NCI-H2171 treated with DMSO at 0.1 percent for 48 hours (cell line): ENCODE measurements at places on chromosomes 6 and 20.

DNA sequence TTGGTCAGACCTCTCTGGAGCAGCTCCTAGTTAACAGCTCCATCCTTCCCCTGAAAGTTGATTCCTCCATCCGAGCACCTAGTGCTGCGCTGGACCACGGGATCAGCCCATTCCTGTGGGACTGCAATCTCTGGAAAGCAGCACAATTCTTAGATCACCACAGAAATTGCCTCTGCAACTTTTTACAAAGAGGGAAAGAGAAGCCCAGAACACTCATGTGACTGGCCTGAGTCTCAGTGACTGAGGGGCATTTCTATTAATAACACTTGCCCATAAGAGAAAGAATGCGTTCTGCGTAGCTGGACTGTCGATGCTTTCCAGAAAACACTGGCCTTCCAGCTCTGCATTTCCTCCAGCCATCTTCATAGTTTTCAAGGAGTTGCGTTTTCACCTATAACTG is 18.3 kb downstream of the MPC1 start:
- no peak for DNase-seq

GRCh38 chr6:133805876-133806275 is 83.0 kb upstream of the TCF21 start:
- DNase-seq: no peak

- DNase-seq: no peak
Observed at GRCh38 chr6:169802790-169803189, 51.4 kb downstream of the ERMARD start.

GRCh38 chr6:4574007-4574406 is 202.2 kb upstream of the CDYL start:
- no peak for DNase-seq

GRCh38 chr6:123629258-123629941 is 7.3 kb downstream of the TRDN start:
- no peak for DNase-seq

DNA sequence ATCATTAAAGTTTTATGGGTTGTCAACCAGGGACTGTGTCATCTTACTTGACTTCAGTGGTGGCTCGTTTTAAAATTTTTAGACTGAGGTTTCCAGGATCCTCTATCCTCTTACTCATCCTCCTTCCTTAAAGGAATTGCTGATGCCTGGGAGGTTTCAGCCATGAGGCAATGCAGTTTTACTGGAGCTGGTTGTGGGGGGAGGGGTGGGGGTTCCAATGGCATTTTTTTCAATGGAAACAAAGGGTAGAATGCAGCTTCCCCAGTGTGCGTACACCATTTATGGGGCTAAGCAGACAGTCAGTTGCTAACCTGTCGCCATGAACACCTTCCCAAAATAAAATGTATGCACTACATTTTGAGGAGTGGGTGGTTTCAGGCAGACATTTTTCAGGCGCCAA is 88.0 kb downstream of the METTL24 start:
- DNase-seq: no peak

- no peak for DNase-seq
Observed at GRCh38 chr20:54305421-54305820, 97.5 kb downstream of the PFDN4 start.

DNA sequence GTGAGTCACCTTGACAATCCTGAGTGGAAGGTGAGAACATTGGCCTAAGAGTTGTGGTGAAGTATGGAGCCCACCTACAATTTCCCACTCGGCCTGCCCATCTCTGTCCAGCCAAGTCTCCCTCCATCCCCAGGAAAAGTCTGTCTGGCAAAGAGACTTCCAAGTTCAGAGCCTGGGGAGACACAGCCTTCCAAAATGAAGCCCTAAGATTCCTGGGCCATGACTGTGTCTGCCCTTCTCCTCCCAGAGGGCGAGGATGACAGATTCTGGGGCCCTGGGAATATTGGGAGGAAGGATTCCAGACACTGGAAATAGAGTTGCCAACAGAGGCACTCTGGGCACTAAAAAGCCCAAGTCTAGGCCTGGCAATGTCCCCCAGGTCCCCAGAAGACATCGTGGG is 176.8 kb downstream of the NFATC2 start:
- no peak for DNase-seq

- DNase-seq: no peak
Observed at GRCh38 chr6:46743425-46744158, 3.1 kb upstream of the ANKRD66 start.

GRCh38 chr6:16124198-16125180 is 4.4 kb upstream of the MYLIP start:
- DNase-seq: peak; percentile 76

DNA sequence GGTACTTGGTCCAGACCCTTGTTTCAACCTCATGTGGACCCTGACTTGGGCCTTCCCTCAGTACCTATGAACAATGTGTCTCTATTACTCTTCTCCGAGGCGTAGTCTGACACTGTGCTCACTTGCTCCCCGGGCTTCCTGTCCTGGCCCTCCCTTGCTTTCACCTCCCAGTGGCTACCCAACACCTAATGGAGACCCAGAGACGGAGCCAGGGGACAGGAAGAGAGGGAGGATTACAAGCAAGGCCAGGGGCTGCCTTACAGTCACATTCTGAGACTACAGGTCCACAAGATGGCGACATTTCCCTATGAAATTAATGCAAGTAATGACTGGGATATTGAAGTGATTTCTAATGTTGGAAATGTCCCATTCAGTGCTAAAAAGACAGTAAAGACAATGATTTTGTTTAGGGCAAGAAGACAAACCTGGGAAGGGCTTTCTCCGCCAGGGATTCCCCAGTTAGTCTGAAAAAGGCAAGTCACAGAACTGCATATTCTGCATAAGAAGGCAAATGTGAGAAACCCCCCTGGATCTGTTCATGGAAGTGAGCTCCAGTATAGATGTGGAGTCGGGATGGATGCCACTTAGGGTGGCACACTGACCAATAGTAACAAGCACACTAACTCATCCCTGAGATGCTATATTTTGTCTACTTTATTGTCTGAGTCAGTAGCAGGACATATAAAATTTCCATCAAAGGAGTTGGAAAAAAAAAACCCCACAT is 44.0 kb upstream of the ZBTB24 start:
- DNase-seq: peak; percentile 70

DNA sequence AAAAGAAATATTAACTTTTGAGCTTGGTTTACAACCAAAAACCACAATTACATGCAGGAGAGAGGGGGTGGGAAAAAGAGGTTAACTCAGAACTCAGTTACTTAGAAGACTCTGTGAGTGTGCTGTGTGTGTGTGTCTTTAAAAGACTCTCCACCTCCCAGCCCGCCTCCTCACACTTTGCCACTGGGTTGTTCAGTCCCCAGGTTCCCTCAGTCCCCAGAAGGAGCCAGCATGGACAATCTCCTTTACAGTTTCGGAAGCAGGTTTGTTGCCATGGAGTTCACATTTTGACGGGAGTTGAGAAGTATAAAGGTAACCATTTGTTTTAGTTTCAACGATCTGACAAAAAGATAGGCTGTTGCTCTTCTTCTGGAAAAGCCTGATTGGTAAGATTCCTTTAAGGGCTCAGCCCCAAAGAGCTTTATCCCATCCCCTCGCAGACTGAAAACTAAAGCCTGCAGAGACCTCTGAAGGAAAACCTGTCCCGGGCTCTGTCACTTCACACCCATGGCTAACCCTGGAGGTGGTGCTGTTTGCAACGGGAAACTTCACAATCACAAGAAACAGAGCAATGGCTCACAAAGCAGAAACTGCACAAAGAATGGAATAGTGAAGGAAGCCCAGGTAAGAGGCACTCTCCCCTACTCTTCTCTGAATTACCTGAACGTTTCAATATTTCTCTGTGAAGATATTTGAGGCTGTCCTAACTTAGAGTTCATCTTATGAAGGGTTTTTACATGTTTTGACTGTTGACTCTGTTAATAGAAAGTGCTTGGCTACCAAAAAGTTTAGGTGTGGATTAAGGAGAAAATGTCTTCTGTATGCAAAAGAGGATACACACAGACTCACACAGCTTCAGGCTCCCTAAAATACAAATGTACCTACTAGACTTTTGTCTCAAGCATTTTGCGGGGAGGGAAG is at the start of gene SPTLC3:
SPTLC3 (plus strand) TSS at position 212 of the 921 bp plus-strand sequence; CDS start at position 508, 296 bp downstream.
- DNase-seq: no peak

DNA sequence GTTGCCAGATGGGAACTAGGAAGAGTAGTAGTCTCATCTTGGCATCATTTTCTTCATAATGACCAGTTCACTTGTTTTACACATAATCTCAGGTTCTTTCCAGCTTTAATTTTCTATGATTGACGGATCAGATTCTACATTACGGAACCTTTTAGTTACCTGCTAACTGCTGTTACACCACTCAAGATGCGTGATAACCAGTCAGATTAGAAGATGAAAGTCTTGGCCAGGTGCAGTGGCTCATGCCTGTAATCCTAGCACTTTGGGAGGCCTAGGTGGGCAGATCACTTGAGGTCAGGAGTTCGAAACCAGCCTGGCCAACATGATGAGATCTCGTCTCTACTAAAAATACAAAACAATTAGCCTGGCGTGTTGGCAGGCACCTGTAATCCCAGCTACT is 92.5 kb downstream of the NCOA3 start:
- DNase-seq: no peak
